IPS-NIHi11 (cell line): ENCODE measurements at places on chromosomes 7 and 10.

DNA sequence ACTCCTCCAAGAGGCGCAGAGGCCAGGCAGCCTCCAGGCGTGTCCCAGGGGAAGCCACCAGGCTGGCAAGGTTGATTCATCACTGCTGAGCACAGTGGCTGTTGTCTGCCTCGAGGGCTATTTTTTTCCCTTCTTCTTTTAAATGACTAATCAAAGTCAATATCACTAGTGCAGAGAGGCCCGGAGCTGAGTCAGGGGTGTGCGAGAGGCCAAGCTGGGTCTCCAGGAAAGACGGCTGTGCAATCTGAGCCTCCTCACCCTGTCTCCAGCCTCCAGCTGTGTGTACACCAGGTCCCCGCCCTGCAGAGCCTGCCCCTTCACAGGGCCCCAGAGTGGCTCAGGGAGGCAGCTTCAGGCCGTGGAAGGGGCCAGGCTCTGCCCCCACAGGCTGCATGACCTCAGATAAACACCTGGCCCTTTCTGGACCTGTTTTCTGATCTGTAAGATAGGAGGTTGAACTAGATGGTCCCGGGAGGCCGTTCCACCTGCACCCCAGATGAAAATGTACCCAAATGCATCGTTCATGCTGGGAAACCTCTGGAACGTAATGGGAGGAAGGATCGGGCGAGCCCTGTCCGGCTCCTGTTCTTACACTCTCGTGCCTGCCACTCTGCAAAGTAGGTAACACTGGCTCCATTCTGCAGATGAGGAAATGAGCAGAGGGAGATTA is 3.7 kb downstream of the STX1A start:
- DNase-seq = no peak

GRCh38 chr10:35083242-35083641 is 6.9 kb downstream of the CUL2 start:
- no peak for DNase-seq

- DNase-seq = no peak
Observed at GRCh38 chr10:51233337-51234100, 159.2 kb downstream of the PRKG1 start.

- no peak for DNase-seq
Observed at GRCh38 chr7:12890586-12890985, 203.2 kb downstream of the ARL4A start.

GRCh38 chr7:121204537-121204936 is 124.3 kb upstream of the WNT16 start:
- DNase-seq = no peak

DNA sequence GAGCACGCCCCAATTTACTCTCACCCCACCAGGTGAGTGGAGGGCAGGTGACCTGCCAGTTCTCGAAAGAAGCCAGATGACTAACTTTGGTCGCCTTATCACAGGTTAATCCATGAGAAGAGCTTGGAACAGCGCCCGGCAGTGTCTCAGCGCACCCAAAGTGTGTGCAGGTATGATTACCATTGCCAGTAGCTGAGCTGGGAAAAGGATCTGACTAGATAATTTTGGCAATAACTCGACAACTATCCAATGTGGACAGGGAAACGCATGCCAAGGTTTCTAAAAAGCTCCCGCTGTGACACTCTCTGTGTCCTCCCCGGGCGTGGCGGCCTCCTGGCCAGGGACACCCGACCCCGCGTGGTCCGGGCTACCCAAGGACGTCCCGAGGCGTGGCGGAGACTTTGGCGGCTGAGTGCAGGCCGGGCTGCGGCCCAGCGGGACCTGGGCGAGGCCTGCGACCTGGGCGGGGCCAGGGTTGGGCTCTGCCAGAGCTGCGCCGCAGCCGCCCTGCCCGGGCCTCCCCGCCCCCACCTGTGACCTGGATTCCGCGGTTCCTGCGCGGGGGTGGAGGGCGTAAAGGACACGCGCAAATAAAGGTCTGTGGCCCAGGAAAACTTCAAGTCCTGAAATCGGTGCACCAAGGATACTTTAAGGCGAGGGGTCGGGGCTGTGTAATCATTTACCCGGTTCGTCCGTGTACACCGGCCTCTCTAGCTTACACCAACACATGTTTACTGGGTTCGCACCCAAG is 13.7 kb upstream of the WAPL start:
- peak; percentile 98 for DNase-seq

GRCh38 chr7:149496642-149497391 is 792 bp downstream of the ZNF746 start:
- DNase-seq = peak; percentile 55

DNA sequence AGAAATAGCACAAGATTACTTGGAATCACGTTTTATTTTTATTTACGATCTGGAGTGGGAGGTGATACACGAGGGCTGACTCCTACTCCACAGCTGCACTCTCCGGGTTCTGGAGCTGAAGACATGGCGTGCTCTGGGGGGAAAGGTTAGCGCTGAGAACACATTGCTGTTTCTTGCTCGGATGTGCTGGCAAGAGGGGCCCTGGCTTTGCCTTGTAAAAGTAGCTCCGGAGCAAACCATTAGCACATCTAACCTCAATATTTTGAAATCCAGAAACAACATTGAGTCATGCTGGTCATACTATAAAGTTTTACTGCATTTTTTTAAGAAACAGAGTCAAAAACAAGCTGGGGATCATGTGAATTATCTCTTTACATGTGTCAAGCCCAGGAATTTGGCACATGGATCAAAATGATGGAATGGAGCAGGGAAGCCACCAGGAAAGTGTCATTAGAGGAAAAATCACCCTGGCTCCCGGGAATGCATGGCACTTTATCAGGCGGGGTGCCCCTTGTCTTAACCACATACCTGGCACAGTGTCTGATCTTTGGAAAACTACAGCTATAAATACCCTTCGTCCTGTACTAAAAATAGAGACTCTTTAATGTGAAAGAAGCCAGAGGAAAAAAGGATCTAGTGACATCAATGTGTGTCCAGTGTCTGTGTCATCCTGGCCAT is 31.6 kb upstream of the LYZL1 start:
- DNase-seq = no peak

GRCh38 chr7:83101530-83101929 is 61.2 kb downstream of the PCLO start:
- DNase-seq = no peak

DNA sequence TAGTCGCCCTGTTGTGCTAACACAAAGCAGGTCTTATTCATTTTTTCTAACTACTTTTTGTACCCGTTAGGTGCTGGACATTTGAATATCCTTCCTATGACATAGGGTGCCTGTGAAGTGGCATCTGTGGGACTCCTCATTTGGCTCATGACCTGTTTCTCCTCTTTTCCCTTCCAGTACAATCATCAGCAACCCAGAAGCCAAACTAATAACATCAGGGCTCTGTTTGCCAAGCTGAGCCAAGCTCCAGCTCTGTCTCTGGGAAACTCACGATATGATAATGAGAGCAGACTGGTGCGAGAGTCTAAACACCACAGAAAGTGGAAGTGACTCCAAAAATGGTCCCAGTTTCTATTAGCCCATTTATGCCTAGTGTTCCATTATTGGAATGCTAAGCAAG is 92.0 kb downstream of the SVIL start:
- no peak for DNase-seq

DNA sequence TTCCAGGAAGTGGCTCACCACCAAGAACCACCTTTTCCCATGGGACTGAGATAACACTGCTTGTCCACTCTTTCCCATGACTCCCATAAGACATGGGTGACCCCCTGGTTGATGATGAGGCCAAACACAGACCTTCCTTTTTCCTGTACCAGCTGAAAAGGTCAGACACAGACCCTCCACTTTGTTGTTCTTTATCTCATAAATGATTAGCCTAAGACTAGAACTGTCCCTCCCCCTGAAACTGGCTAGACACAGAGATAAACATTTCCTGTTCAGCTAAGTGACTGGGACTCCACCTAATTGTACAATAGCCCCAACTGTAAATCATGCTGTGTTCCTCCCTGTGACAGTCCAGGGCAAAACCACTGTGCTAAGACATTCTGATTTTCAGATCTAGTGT is 8.2 kb upstream of the NRG3 start:
- no peak for DNase-seq

- no peak for DNase-seq
Observed at GRCh38 chr10:84944187-84944586, 615.8 kb downstream of the CCSER2 start.

DNA sequence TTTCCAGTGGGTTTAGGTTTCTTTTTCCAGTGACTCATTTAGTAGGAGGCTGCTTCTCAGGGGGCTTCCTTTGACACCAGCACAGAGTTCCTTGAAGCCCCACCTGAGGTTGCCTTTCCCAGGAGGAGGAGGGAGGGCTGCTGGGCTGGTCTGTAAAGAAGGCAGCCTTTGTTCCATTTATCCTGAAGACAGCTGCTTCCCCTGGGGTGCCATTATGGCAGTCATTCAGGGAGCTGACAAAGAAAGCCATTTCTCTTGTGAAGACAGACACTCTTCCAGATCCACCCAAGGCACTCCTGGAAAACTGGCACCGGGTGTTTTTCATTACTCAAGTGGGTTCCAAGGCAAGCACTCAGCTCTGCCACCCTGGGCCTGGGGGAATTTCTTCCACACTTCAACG is 54.0 kb downstream of the MTURN start:
- DNase-seq = no peak

DNA sequence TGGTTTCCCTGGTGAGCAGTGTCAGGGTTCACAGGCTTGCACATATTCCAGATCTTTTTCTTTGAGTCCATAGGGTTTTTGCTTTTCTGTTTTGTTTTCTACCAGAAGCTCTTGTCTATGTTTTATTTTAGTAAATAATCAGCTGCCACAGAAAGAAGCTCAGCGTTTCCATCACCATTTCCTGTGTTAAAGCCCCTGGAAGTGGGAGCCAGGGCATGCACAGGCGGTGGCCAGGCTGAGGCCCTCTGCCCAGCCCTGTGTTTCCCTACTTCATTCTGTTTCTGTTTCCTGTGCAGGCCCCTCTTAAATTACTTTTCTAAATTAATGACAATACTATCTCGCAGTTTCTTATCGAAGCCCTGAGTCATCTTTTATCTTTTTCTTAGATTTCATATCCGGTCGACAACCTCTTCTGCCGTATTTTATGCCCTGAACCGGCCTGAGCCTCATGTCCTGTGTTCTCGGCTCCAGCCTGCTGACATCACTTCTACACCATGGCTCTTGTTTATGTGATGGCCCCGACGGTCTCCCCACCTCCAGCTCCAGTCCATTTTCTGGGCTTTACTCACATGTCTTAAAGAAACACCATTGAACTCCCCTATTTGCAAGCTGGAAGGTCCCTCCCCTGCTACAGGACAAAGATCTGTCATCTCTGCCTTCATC is 442.2 kb downstream of the TCERG1L start:
- no peak for DNase-seq

- no peak for DNase-seq
Observed at GRCh38 chr7:128807191-128807590, 15.4 kb downstream of the CCDC136 start.

DNA sequence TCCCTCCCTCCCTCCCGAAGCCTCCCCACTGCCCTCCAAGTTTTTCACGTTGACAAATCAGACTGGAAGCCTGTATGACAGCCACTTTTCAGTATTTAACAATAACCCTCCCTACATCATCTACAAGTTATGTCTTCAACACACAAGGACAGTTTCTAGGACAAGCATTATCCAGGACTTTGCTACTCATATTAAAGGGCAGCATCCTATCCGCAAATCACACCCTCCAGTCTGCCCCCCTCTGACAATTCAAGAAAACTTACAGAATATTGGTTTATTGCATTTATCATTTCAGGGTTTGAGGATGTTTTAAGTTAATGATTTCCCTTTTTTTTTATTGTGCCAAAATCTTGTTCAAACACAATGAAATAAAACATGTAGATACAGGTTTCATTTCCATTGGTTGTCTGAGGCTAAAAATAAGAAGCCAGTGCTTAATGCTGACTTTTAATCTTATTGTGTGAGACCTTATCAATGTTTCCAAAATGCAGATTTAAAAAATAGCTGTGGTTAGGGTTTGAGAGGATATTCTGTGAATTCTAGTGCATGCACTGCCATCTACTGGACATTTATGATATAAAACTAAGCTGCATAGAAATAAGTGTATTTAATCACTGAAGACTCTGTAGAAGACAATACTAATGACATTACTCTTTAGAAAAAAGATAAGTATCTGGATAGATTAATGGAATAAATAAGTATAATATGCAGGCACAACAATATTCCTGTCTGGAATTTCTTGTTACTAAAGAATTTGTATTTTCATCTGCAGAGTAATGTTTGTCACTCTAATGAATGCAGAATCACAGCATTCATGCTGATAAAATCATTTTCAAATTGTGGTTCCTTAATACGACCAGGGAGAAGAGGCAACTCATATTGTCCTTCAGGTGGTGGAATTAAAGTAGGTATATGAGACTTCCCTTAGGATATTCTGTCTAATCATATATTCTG is 64.1 kb downstream of the CAV1 start:
- peak; percentile 35 for DNase-seq

DNA sequence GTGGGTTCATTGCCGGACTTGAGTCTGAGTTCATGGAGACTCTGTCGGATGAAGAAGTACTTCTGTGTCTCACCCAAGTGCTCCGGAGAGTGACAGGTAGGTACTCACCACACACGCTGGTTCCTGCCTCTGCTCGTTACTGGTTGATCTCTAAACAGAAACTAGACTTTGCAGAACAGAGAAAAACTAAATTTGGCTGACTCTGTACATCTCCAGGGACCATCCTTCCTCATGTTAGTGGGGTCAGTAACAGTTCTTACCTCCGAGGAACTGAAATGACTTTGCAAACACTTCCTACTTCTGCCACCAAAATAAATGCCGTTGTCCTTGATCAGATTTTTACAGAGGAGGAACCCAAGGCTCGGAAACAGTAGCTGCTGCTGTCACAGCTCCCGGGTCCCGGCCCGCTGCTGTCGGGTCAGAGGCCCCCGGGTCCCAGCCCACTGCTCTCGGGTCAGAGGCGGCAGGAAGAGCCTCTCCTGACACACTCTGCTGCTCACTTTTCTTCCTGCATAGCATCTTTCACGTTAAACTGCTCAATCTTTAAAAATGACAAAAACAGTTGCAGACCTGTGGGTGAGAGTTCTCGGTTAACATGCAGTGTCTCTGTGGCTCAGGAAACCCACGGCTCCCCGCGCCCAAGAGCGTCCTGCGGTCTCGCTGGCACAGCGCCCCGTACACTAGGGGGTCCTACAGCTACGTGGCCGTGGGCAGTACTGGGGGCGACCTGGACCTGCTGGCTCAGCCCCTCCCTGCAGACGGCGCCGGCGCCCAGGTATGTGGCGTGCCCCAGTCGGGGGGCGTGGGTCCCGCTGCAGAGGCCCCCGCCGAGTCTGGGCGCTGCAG is 4.8 kb upstream of the MTG1 start:
- no peak for DNase-seq

- no peak for DNase-seq
Observed at GRCh38 chr7:155988416-155988815, 176.2 kb upstream of the SHH start.
